SHP77 treated with DMSO at 0.1 percent for 48 hours (cell line): ENCODE measurements at places on chromosomes 2 and 18.
A peak's percentile ranks its signal among the peaks of the same experiment; 100 is the strongest.

DNA sequence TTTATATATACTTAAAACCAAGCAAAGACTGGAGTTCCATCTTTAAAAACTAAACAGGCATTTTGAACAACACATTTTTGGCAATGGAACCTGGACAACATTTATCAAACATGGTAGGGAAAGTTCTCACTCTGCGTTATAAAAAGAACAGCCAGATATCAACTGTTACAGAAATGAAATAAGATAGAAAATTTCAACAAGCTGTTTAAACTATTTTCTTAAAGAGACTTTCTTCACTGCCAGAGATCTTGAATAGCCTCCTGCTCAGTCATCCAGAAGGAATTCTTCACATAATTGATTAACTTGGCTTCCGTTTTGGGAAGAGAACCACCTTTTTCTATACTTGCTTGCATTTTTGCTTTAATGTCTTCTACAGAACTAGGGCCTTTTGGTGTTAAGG lies 166.0 kb upstream of the PIK3C3 start:
- no peak for DNase-seq

- DNase-seq: no peak
Measured at GRCh38 chr2:109437325-109438090, 176.3 kb downstream of the SEPTIN10 start.

DNA sequence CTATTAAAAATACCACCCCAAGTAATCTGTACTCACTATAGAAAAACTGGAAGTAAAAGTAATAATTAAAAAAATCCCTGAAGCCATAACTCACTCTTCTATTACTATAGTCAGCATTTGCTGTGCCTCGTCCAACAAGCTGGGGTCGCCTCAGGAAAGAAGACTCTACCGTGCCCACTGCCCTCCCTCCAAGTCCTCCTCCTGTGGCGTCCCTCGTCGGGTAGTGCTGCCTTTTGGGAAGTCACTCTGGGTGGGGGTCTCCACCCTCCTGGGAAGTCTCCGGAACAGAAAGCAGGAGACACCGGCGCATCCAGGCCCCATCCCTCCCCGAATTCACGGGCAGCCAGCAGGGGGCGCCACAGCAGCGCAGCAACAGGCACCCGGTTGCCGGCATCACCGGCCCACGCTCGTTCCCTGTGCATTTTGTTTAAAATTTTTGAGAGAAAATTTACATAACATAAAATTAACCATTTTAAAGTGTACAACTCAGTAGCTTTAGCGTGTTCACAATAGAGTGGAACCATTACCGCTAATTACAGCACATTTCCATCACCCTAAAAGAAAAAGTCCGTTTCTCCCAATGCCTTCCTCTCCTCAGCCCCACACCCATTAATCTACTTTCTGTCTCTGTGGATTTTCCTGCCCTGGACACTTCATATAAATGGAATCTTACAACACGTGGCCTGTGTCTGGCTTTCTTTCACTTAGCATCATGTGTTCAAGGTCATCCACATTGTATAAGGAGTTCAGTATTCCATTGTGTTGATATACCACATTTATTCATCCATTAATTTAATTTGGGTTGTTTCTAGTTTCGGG lies 62.2 kb downstream of the ADNP2 start:
- no peak for DNase-seq

DNA sequence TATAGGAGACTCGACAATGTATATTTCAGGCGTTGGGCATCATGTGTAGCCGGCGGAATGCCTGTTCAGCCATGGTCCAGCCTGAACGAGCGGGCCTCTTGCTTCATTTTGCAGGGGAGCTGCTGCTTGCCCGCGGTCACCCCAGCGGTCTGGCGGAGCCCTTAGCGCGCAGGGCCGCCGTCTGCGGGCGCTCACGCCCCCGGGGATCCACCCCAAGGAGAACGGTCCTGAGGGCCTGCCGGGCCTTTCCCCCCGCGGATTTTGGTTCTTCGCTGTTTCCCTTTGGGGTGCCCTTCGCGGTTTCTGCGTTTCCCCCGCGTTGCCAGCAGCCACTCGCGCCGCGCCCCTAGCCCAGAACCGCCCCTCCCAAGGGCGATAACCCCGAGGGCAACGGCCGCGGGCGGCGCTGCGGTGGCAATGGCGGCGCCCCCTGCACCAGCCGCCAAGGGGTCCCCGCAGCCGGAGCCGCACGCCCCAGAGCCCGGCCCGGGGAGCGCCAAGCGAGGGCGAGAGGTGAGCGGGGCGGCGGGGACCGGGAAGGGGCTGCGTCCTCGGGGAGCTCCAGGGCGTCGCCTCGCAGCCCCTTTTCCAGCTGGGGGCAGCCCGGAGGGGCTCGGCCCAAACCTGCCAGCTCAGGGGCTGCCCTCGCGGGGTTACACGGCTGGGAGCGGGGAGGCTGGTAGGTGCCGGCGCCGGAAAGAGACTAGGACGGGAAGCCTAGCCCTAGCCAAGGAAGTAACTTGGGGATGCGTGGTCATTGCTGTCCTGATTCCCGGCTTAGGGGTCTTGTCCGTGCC lies at the start of gene MFSD2B:
Gene MFSD2B (plus strand): TSS at position 406 of the 797 bp plus-strand sequence. CDS start 12 bp downstream, at position 418.
- no peak for DNase-seq

DNA sequence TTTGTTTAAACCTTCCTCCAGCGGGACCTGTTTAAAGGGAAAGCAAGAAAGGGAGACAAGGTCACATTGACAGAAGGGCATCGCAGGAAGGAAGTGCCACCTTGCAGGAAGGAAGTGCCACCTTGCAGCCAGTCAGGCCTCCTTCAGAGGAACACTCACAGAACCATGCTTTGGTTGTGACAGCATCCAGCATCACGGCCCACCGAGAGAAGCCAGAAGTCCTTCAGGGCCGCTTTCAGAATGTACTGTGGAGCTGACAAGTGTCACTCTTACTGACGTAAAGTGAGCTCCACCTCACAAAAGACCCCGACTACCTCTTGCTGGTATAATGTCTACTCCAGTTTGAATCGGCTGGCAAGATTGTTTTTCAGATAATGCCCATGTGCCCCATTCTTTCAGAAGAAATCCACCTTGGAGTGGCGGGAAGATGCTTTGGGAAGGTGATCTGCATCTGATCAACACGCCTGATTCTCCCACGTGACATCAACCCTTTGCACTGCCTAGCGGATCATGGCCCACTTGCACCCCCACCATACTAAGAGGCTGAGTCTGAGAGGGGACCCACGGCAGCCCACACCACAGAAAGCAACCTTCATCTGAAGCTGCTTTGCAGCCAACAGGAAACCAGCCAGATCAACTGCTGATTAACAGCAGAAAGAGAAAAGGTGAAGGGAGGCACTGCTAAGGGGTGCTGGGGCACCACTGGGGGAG lies 99.8 kb downstream of the UXS1 start:
- DNase-seq: no peak

- no peak for DNase-seq
Measured at GRCh38 chr2:66389651-66390131, 45.2 kb upstream of the MEIS1 start.

DNA sequence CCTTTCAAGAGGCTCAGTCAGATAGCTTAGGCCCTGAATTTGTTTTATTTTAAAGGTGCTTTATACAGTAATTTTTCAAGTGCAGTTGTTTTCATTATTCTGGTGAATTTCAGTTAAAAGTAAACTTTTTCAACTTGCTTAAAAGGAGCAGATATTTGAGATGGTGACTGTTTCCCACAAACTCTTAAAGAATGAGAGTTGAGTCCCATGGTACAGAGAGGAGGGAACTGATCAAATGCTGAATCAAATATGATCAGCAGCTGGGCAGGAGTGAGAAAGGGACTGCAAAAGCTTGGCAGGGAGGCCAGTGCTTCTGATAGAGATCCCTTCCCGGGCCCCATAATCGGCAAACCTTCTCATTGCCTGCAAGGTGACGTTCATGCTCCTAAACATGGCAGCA lies 91.2 kb downstream of the KCNS3 start:
- DNase-seq: no peak

GRCh38 chr2:240556553-240557100 lies 1.2 kb downstream of the ANKMY1 start:
- DNase-seq: no peak

GRCh38 chr2:16613539-16614011 lies 52.1 kb downstream of the CYRIA start:
- peak; percentile 8 for DNase-seq

GRCh38 chr18:77088963-77089722 lies 43.4 kb downstream of the MBP start:
- DNase-seq: no peak

DNA sequence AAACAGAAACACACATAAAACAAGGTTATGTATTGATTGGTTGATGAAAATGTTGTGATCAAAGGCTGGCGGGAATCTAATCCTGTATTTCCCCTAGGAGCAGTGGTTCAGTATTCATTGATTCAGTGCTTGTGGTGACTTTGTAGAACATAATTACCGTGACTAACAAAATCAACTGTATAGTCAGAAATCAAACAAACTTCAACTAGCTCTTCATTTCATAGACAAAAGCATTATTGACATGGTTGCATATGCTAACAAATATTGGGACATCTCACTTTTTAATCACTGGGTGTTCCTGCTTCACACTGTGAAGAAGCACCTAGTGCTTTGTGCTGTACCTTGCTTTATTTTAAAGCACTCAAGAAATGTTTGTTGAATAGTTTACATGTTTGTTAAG lies 41.4 kb downstream of the USP14 start:
- DNase-seq: no peak

DNA sequence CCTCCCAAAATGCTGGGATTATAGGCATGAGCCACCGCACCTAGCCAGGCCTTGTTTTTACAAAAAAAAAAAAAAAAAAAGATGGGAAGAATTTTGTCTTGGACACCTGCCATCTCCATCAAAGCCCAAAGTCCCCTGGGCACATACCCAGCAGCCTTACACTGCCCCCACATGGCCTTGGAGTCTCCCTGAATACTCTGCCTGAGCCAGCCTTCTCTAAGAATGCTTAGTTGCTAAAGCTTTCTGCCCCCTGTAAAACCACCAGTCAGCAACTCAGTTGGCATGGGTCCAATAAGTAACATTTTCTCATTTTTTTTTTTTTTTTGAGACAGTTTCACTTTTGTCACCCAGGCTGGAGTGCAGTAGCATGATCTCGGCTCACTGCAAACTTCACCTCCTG lies 40.6 kb downstream of the SPC25 start:
- no peak for DNase-seq

DNA sequence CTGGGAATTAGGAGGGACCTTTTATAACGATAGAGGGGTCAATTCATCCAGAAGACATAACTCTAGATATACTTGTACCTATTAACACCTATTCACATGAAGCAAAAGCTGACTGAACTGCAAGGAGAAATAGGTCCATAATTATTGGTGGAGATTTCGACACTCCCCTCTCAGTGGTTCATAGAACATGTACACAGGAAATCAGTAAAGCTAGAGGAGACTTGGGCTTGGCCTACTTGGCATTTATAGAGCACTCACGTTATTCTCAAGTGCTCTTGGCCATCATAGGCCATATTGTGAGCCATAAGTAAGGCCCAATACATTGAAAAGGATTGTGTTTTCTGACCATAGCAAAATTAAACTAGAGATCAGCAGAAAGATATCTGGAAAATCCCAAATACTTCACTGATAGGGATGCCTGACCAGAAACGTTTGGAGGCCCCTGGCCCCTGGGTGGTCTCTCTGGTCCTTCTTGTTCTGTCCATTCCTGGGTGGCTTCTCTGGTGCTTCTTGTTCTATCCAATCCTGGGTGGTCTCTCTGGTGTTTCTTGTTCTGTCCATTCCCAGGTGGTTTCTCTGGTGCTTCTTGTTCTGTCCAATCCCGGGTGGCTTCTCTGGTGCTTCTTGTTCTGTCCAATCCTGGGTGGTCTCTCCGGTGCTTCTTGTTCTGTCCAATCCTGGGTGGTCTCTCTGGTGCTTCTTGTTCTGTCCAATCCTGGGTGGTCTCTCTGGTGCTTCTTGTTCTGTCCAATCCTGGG lies 49.0 kb downstream of the SNED1 start:
- DNase-seq: no peak

- DNase-seq: no peak
Measured at GRCh38 chr2:95165030-95165370, 609 bp upstream of the ZNF2 start.

- no peak for DNase-seq
Measured at GRCh38 chr2:47303341-47304148, 99.4 kb upstream of the MSH2 start.

- no peak for DNase-seq
Measured at GRCh38 chr2:98514096-98514639, 69.5 kb downstream of the INPP4A start.

DNA sequence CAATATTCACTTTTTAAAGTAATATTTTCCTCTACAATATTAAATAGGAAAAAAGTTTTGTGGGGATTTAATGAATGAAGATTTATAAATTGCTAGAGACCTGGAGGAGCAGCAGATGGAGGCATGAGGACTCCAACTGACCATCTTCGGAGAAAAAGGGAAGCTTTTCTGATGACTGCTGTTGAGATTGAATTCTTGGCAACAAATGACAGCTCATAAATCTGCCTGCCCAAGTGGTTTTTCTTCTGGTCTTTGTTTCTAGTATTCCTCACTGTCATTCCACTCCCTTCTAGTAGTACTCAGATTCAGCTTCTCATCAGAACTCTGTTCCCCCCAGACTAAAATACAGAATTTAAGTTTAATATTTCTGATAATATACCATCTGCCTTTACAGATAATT lies 157.0 kb downstream of the EML6 start:
- DNase-seq: no peak
